Muscle of arm (tissue), 14 donors: ENCODE measurements at places on chromosomes 7 and 10. TPM values are rescaled to one million over a fixed set of nuclear protein-coding genes. Genes with fewer than 3 reads are reported as not detected.

Gene SLC13A1
- polyA plus RNA-seq: not detected

Gene CALCR
- polyA plus RNA-seq: 9.2 TPM

Gene AMPH
- polyA plus RNA-seq: 6.4 TPM

Gene OR2A12
- polyA plus RNA-seq: not detected

Gene PHKG1
- 30.4 TPM for polyA plus RNA-seq

Gene EMX2
- 15.6 TPM for polyA plus RNA-seq

Gene PRRT4
- 12.4 TPM for polyA plus RNA-seq

Gene MMP21
- polyA plus RNA-seq: 0.57 TPM

Gene COBL
- polyA plus RNA-seq: 140 TPM

Gene ARL5B
- 26.2 TPM for polyA plus RNA-seq

Gene SPDYE8
- 0.44 TPM for polyA plus RNA-seq
